ENCODE measurements at places on chromosomes 16 and 17.
A peak's percentile ranks its signal among the peaks of the same experiment; 100 is the strongest.

DNA sequence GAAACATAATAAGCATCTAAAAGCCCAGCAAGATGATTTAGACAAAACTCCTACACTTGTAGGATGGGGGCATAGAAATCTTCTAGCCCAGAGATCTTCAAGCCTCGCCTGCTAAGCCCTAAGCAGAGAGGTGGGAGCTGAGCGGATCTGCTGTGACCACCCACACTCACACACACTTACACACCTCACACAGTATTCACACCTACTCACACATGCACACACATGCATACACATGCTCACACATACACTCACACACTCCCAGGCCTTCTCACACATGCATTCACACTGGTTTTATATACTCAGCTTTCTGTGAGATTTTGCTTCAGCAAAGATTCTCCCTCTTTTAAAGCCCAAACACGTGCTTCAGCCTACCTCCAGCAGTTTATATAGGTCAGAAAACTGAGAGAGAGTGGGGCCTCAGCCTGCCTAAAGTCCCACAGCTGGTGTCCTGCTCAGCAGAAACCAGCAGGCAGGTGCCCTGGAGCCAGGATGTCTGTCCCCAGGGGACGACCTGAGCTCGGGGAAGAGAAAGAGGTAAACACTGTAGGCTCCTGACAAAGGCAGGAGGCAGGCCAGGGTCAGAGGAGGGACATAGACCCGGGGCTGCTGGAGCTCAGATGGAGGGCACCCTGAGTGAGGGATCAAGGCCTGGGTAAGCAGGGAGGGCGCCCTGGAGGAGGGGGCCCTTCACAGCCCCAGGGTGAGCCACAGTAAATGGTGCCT lies 12.0 kb upstream of the KRT19 start:
- DNase-seq, result peak; percentile 28

DNA sequence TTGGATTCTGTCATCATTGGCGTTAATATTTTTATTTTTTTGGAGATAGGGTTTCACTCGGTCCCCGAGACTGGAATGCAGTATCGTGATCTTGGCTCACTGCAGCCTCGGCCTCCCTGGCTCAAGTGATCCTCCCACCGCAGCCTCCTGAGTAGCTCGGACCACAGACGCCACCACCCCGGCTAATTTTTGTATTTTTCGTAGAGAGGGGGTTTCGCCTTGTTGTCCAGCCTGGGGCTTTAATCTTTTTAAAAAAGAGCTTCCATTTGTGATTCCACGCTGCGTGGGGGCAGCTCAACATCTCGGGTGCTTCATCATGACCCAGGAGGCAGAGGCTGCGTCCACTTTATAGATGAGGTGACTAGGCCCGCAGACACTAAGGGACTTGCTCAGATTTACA lies 1.5 kb downstream of the BANP start:
- DNase-seq, result no peak

DNA sequence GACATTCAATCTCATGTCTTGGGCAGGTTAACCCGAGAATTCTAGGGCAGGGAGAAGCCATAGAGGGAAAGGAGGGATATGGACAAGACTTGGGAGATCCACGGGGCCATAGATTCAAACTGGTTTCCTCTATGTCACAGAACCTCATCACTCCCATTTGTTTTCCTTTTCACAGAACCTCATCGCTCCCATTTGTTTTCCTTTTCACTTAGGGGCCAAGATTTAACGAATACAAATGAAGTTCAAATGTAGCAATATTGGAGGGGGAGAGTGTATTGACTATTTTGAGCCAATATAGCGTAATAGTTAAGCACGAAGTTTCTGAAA lies 39.3 kb upstream of the LONP2 start:
- no peak for DNase-seq

DNA sequence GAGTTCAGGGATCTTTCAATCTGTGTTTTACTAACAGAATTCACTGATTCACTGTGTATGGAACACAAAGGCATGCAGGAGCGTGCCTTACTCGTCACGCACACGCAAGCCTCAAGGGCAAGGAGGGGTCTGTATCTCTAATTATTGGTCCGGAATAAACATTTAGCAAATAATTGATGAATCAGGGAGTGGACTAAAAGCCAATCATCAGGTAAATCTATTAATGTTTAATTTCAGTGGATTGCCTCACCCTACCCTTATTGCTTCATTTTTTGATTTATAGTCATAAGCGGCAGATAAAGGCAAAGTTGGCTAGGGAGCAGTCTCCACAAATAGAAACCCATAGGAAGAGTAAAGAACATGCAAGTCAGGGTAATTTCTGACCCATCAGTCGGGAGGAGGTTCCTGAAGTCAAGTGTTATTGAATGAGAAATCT lies 7.4 kb upstream of the HSD17B2 start:
- DNase-seq, result no peak

DNA sequence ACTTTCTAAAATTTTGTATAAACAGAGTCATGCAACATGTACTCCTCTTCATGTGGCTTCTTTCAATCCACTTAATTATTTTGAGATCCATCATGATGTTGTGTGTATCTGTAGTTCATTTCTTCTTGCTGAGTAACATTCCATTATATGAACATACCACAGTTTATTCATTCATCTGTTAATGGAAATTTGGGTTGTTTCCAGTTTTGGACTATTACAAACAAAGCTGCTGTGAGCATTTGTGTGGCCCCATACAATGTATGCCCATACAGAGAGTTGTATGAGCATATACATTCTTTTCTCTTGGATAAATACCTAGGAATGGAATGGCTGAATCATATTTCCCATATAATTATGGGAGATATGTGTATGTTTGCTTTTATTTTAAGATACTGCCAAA lies 85.6 kb downstream of the CLEC16A start:
- DNase-seq, result no peak

- DNase-seq, result no peak
Measured at GRCh38 chr16:9056061-9056460, 35.4 kb upstream of the HAPSTR1 start.

DNA sequence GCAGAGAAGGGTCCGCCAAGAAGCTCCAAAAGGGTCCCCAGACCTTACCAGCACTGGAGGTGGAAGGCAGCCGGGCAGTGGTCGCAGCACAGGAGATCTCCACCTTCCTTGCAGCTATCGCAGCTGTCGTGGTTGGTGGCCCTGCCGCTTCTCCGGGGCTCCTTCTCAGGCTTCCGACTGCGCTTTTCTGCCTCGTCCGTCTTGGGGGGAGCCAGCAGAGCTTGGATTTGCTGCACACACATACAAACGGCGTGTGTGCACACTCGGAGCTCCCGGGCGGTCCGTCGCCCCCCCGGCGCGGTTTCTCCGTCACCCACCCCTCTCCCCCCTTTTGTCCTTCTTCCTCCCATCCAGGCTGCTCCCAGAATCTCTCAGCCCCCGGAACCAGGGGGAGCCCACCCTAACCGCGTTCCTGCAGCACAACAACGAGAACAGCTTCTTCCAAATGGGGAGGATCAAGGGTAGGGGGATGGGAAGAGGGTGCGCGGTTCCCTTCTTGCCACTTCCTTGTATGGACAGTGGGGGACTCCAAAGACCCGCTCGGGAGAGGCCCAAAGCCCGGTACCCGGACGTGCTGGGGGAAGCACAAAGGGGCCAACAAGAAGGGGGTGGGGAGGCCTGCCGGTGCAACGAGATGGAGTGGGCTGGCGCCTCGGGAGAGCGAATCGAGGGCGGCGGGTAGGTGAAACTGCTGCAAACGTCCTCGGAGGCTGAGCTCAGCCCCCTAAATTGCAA lies 1.1 kb downstream of the PHF12 start:
- peak; percentile 16 for DNase-seq

- DNase-seq, result no peak
Measured at GRCh38 chr17:34301986-34302385, 16.4 kb downstream of the CCL11 start.

Measured in NCI-H1105 treated with DMSO at 0.1 percent for 48 hours (cell line).